ENCODE measurements at places on chromosomes 6 and 20.

- no peak for DNase-seq
Observed at GRCh38 chr6:42970871-42971612, 7.9 kb downstream of the PEX6 start.

- DNase-seq: no peak
Observed at GRCh38 chr6:46215213-46215612, 44.4 kb upstream of the ENPP5 start.

DNA sequence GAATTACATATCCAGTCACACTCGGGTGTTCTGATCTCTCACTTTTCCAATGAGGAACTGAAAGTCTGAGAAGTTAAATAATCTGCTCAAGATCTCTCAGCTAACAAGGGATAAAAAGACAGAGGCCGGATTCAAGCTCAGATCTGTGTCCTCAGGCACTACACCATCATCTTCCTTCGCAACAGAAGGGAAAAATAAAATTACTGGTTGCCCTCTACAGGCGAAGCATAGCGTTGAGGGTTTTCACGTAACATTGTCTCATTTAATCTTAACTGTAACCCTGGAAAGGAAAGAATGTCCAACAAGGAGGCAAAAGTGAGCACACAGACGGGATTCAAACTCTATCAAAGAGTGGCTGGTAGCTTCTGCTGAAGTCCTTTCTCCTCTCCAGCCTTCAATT is 67.8 kb upstream of the ANKEF1 start:
- DNase-seq: peak; percentile 21

DNA sequence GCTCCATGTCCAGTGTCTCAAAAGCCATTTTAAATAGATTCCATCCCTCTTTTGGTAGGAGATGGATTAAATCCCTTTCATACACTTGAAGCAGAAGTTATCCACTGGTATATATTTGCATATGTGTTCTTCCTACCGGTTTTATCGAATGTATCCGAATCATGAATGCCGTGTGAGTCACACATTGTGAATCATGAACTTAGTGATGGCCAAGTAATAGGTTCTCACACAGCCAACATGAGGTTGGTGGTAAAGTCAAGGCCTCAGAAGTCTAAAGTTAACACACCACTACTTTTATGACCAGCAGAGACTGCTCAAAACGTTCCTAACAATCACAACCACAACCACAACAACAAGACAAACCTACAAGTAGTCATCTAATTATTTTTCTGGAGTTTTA is 345.5 kb downstream of the THBS2 start:
- DNase-seq: no peak

DNA sequence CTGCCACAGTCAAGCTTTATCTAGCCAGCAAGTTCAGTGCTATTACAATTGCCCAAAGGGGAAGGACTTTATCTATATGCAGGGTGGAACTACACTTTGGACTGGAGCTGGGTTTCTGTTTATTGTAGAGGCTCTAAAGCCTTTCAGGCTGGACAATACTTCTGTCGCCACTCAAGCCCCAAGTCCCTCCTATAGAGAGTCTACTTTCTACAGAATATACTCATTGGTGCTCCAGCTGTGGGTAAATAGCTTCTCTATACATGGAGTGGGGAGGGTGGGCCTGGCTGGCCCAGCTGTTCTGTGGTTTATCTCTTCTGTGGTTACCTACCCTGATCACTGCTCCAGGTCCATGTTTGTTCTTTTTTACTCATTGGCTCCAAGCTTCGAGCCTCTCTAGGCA is 151.8 kb upstream of the MYLIP start:
- DNase-seq: no peak

DNA sequence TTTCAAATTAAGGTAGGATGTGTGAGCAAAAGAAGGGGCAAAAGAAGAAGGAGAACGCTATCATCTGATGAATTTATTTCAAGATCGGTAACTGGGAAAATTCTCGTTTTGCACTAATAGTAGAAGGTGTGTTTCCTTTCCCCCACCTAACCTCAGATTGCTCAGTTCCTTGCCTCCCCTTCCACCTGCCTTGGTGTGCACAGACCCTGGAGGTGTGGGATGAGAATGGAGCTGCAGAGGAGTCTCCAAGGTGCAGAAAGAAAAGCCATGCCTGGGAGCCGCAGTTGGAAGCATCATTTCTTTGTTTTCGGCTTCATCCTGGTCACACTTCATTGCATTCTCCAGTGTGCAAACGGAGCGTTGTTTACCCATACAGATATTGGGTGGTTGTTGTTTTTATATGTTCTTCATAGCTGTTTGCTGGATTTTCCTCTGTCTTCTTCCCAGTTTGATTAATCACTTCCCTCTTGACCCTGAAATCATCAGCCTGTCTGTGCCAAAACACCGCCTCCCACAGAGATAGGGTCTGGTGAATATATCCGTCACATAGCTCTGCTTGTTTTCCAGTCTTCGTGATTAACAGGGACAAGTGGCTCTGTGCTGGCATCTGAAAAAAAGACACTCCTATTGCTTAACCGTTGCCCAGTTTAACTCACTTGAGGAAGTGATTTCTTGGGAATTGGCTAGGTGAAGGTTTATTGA is 40.2 kb upstream of the NEDD9 start:
- no peak for DNase-seq

DNA sequence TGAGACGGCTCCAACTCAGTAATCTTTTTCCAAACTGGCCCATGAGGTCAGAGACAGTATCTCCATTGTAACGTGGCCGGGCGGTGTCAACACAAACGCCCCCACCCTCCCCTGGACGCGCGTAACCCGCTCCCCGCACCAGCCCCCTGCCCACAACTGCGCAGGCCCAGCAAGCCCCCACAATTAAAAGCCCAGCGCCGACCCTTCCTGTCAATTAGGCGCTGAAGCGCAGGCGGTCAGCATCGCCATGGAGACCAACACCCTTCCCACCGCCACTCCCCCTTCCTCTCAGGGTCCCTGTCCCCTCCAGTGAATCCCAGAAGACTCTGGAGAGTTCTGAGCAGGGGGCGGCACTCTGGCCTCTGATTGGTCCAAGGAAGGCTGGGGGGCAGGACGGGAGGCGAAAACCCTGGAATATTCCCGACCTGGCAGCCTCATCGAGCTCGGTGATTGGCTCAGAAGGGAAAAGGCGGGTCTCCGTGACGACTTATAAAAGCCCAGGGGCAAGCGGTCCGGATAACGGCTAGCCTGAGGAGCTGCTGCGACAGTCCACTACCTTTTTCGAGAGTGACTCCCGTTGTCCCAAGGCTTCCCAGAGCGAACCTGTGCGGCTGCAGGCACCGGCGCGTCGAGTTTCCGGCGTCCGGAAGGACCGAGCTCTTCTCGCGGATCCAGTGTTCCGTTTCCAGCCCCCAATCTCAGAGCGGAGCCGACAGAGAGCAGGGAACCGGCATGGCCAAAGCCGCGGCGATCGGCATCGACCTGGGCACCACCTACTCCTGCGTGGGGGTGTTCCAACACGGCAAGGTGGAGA is at the start of the genes HSPA1A and HSPA1L:
Gene HSPA1A, plus strand, starts transcription at position 519 of the 814 bp plus-strand sequence. Its CDS starts 214 bp downstream, at position 733.
Gene HSPA1L, minus strand, starts transcription at position 259 of the 814 bp plus-strand sequence. CDS start 3,311 bp downstream, outside the sequence.
- peak; percentile 98 for DNase-seq

DNA sequence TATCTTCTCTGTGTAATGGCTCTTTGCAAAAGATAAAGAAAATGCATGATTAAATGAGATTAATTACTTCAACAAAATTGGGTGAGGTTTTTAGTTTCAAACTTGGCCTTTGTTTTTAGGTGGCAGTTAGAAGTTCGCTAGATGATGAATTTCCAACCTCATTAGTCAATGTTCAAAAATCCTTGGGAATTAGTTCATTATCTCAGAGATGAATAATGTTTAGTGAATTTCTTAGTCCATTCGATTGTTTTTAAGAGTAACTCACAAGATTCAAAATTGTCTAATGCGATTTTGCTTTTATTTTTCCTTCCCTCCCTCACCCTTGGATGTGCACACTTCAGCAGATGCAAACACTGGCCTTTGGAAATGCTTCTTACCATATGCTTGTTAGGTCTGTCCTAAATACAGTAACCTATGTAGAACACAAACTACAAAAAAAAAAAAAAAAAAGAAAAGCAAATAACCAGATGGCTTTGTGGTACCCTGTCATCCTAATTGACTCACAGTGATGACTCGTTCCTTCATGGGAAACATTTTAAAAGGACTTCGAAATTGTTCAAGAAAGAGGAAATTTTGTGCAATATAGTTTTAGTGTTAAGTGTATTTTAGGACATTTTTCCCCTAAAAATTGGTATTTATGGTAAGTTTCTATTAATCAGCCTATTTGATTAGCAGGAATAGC is 66.7 kb downstream of the FAM229B start:
- DNase-seq: no peak

DNA sequence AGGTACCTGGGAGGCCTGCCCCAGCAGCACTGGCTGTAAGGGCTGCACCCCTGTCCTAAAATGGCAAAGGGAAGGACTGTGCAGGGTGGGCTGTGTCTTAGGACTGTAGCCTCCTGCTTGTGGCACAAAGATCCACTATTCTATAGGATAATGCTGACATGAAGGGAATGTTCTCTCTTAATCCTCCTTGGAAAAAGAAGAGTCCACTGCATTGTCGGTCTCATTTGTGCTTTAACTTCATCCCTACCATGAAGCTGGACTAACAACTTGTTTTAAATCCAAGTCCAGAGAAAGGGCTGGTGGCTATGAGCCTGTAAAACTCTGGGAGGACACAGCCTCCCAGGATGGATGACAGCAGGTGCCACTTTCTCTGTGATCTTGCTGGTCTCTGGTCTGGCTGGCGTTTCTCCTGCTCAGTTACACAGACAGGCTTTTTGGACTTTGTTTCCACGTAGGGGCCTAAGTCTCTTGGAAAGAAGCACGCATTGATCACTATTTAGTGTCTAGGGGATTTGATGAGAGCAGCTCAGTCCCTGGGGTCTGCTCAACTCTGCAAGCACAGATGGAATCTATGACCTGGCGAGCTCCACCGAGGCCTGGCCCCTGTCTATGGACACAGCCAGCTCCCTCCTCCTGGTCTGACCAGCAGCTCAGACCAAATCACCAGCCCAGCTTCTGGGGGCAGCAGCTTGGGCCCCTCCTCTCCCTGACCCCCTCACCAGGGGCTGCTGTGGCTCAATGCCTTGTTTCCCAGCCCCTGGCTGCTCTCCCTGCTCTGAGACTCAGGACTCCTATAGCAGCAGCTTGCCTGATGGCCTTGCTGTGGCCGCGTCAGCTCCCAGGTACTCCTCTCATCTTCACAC is 4.8 kb downstream of the CST3 start:
- no peak for DNase-seq

DNA sequence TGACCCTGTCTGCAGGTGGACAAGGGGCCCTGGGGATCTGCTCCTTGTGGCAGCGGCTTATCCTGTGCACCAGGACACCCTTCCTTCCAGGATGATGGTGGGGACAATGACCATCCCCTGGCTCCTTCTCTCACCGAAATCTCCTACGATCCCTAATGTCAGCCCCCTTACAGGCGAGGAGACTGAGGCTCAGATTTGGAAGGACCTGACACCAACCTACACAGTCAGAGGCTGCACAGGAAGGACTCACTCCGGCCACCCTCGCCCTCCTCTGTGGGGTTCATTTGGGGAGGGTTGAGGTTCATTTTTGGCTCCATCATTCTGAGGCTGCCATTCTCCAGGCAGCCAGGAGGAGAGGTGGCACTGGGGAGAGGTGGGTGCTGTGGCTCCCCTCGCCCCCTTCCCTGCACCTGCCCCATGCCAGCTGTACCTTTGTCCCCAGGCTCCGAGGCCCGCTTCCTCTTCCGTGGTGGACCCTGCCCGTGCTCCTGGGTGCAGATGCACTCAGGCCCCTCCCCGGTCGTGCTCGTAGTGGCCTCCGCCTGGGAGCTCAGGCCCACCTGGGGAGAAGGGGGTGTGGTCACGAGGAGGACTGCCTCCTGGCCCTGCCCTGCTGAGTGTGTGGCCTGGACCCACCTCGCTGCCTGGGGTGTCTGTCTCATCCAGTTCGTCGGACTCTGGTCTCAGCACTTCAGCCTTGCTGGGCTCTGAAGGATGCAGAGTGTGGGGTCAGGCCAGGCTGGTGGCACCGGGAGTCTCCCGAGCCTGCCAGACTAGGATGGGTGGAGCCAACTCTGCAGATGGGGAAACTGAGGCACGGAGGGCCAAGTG is 5.3 kb upstream of the CABLES2 start:
- DNase-seq: no peak

DNA sequence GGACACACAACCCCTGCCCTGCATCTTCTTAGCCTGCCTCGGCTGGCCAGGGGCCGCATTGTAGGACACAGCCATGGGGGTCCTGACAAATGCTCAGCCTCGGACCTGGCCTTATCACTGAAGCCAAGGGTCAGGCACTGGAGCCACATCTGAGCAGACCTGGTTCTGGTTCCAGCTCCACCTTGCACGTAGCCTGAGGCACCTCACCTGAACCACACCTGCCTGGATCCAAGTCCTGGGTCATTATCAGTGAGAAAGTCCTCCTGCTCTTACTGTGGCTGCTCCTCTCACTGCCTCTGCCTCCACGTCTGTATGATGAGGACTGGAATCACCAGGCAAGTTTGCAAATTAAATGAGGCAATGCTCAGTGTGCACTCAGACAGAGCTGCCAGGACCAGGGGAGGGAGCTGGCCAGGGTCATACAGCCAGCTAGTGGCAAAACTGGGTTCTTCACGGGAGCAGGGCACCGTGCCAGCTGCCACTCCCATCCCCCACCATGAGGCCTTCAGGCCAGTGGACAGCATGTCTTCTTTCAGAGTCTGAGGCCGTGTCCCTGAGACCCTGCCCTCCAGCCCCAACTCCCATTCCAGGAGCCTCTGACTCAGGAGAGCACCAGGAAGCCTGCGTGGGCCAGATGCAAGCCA is 40.2 kb downstream of the MRPL14 start:
- peak; percentile 28 for DNase-seq

DNA sequence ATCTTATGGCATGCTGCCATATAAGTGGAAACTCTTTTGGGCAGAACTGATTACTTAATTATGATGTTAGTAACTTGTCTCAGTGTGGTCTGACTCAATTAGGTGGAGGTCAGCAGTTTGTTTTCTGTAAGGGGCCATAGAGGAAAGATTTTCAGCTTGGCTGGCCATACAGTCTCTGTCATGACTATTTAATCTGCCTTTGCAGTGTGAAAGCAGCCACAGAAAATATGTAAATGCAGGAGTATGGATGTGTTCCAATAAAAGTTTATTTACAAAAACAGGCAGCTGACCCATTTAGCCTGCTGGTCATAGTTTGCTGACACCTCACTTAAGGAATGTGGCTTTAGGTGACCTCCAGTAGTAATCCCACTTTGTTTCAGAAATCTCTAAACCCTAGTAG is 700.7 kb downstream of the EPM2A start:
- DNase-seq: no peak

DNA sequence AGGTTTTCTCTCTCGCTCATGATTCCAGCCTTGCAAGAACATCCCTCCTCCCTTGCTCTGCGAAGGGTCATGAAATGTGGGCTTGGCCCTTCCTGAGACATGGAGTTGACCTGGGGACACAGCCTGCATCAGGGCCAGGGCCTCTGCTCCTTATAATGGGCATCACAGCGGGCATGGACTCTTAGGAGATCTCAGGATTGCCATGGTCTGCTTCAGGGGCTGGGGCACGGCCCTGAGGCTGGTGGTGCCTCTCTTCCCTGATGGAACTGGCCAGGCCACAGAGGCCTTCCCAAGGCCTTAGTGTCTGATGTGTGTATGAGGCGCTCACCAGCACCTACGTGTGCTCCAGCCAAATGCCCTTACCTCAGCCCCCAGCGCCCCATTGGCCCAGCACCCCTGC is 23.9 kb downstream of the ENTPD6 start:
- no peak for DNase-seq

DNA sequence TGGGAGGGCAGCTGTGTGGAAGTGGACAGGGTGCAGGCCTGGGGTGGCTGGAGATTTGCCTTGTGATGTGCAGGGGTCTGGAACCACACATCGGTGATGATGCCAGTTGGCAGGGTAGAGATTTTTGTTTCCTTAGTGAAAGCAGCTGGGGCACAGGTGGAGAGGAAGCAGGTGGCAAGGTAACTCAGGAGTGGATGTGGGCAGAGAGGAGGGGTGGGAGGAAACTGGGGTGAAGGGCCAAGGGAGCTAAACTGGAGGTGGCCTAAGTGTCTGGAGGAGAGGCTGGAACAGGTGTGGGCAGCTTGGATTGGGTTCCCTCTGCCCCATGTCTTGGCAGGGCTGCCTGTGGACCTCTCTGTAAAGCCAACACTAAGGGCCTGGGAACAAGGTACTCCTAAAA is 4.7 kb upstream of the SCUBE3 start:
- DNase-seq: no peak
